T-helper 1 cell (primary cell): ENCODE measurements at places on chromosomes 12 and 14.

DNA sequence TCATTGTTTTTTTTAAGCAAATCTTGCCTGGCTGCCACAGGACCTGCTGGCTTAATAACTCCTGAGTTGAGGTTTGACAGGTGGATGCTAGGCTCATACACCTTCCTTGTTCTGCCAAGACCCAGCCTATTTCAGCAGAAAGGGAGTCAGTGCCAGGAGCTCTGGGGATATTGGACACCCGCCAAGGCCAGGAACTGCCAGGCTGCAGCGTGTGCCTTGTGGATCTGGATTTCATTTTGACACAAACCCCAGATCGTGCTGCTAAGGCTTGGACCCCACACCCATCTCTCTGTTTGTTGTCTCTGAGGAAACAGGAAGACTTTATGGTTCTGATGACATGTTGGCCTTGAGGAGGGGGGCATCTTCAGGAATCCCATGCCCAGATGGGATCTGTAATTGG is 44.4 kb upstream of the PRIMA1 start:
- DNase-seq = no peak

DNA sequence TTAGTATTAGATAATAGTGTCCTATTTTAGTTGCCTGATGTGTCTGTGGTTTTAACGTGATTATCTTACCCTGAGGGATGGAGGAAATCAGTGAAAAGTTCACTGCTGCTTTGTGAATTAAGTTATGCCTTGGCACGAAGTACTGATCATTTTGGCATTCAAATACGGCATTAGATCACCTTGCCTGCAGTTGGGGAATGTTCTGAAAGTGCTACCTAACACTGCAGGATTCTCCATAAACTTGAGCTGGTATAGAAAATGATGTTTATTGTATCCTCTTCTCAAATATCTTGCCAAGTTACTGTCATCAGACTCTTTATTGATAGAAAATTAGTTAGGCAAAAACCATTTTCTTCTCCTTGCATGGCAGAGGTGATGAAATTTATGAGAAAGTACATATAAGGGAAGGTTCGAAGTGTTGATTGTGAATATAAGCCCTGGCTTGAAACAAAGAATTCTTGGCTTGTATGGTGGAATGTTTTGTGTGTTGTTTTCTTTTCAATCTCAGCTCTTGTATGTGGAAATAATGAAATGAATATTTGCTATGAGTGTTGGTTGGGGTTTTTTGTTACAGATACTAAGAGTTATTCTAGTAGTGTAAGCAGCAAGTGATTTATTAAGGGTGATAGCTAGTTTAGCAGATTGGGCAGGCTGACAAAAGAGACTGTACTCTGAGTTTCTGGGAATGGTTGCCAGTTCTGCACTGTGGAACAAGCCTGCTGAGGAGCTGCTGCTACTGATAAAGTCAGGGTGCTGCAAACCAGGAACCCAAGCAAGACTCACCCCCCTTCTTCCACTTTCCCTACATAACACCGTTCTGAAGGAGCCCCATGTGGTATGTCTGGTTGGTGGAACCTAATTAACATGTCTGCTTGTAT is 448.3 kb downstream of the PCNX1 start:
- DNase-seq = no peak

- DNase-seq = no peak
These were observed 103.9 kb upstream of the MYL2 start for GRCh38 chr12:111024205-111024801.

- DNase-seq = no peak
These were observed 144.0 kb upstream of the TMPO start for GRCh38 chr12:98371419-98371818.

DNA sequence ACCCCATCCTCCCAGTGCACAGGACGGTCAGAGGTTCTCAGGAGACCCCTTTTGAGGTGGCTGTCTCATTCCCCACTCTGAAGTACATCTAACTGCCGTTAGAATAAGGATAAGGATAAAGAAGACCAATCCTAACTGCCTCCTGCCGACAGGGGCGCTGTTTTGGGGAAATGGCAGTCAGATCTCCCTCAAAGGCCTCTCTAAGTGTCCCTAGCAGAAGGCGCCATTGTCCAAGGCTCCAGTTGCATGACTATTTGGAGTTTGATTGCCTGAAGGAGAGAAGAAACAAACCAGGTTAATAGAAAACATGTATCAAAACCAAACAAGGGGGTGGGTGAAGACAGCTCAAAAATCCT is 29.1 kb upstream of the KLRB1 start:
- DNase-seq = no peak

- DNase-seq = no peak
These were observed 17.9 kb upstream of the RND1 start for GRCh38 chr12:48883305-48884161.

- DNase-seq = no peak
These were observed 987.5 kb upstream of the SEL1L start for GRCh38 chr14:82521191-82521590.

DNA sequence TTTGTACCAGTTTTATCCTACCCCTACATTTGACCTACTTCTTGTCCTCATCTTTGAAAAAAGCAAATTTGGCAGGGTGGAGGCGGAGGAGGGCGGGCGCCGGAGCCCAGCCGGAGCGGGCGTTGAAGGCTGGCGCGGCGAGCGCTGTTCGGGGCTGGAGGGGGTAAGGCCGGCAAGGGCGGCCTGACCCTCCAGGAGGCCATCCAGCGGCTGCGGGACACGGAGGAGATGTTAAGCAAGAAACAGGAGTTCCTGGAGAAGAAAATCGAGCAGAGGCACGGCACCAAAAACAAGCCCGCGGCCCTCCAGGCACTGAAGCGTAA is 27.2 kb downstream of the FBXO34 start:
- no peak for DNase-seq

DNA sequence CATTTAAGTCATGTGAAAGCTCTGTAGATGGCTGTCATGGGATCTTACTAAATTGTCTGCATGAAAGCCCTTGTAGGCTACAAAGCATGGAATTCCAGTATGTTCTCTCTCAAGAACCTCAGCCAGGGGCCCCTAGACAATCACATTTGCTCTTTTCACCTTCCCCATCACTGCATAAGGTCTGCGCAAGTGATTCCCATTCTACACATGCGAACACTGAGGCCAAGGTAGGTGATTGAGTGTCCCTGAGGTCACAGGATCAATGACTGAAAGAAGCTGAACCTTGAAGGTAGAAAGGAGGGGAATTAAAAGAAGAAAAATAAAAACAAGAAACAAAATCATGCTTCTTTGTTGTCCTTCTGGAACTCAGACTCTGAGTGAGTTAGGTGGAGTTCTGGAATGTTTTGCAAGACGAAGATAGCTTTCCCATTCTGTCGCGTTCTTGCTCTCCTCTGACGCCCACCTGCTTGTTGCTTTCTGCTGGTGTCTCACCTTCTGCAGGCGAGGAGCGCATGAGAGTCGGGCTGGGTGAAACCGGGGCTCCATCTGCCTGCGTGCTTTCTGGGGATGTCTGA is 79.9 kb downstream of the SPRING1 start:
- DNase-seq = no peak

GRCh38 chr12:74365178-74365964 is 172.3 kb upstream of the ATXN7L3B start:
- no peak for DNase-seq

GRCh38 chr12:65923228-65923627 is 98.9 kb downstream of the HMGA2 start:
- no peak for DNase-seq

DNA sequence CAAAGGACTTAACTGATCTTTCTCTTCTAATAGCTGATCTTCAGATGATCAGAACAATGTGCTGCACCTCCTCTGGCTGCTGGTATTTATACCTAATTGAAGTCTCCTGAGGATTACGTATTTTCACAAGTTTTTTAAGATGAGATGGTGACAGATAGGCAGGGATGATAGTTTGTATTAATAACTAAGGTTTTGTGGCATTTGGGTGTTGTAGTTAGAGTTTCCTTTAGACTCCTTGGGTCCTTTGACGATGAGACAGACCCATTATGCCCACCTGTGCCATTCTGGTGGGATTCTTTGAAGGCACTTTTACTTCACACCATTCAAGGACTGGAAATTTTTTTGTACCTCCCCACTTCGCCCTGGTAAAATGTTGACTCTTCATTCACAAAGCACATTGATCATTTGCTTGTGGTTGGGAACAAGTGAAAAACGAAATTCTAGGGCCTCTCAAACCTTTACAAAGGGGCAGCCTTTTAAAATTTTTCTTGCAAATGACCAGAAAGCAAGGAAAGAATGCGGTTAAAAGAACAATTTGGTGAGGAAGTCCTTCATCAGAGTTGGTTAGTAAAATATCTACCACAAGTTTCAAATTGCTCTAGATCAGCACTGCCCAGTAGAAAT is at the start of gene IFNG:
IFNG (minus strand) TSS at position 60 of the 624 bp plus-strand sequence. CDS start 125 bp downstream, outside the sequence.
- peak; percentile 20 for DNase-seq

DNA sequence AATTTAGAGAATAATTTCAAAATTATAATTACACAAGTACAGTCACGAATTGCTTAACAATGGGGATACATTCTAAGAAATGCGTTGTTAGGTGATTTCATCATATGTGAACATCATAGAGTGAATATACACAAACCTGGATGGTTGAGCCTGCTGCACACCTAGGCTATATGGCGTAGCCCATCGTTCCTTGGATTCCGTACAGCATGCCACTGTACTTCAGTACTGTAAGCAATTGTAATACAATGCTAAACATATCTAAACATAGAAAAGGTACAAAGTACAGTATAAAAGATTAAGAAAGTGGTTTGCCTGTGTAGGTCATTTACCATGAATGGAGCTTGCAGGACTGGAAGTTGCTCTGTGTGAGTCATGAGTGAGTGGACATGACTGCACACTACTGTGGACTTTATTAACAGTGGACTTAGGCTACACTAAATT is 286.2 kb downstream of the CACNA1C start:
- DNase-seq = no peak

DNA sequence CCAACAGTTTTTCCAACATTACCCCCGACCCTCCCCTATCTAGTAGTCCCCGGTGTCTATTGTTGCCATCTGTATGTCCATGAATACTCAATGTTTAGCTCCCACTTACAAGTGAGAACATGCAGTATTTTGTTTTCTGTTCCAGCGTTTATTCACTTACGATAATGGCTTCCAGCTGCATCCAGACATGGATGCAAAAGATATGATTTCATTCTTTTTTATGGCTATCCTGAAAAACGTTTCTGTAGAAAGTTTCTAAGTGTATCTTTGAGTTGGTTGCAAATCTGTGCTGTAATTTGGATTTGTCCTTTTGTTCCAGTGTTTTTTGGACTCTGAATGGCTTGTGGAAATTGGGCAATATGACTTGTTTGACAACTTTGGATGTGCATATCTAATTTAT is 11.7 kb downstream of the SP1 start:
- no peak for DNase-seq

DNA sequence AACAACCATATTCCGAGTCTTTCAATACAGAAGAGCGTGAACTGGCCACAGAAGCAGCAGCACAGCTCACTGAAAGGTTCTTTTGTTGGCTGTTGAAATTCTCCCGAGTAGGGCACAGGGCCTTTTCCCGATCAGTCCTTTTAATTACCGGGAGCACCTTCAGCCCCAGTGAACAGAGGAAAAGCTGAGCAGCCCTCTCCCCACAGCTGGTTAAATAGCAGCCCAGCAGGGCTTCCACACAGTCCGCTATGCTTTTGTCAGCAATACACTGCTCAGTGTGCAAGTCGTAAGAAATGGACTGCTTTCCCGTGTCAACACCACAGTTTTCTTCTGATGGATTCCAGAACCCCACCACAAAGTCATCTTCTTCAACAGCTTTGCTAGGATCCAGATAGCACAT is 61.3 kb downstream of the DICER1 start:
- no peak for DNase-seq

- DNase-seq = no peak
These were observed 203.7 kb downstream of the ETV6 start for GRCh38 chr12:11853126-11853525.

DNA sequence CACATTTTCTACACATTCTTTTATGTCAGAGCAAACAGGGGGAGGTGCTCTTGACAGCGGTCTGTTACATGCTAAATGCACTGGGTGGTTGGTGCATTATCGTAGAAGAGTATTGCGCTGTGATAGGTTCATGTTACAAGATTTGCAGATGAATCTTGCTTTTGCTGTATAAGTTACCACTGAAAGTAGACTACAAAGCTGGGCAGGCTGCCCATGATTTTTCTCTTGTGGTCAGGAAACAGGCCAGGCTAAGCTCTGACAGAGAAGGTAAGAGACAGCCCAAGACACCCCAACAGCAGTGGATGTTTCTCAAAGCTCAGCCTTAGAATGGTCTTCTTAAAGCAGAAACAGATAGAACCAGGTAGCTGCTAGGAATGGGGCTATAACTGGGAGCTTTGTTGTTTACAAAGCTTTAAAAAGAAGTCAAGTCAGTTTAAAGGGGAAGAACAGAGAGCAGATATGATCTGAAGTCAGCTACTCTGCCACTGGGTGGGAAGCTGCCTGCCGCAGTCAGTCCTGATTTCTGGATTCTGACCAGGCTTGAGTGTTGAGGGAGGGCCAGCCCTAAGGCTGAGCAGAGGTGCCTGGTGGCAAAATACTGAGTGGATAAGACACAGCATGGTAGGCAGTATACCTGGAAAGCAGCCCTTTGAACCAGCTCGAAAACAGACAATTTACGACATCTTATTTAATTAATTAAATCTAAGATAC is 9.4 kb downstream of the KCNA1 start:
- no peak for DNase-seq

- no peak for DNase-seq
These were observed 3.5 kb downstream of the RSRC2 start for GRCh38 chr12:122523280-122523679.

- DNase-seq = no peak
These were observed 45.8 kb upstream of the TMED10 start for GRCh38 chr14:75222208-75222701.

DNA sequence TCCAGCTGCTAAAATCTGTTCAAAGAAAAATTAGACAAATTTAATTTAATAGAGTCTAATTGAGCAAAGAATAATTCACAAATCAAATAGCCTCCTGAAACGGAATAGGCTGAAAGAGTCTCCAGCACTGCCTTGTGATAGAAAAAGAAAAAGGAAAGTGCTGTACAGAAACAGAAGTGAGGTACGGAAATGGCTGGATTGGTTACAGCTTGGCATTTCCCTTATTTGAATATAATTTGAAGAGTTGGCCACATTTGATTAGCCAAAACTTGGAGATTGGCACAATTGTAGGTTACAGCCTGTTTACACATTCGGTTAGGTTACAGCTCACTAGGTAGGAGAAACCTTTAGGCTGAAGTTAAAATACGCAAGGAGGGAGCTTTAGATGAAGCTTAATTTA is 24.8 kb upstream of the PCED1B start:
- no peak for DNase-seq

- peak; percentile 32 for DNase-seq
These were observed 188.5 kb downstream of the ALX1 start for GRCh38 chr12:85468356-85469157.

- DNase-seq = no peak
These were observed 4.0 kb downstream of the ASCL4 start for GRCh38 chr12:107778383-107779025.

DNA sequence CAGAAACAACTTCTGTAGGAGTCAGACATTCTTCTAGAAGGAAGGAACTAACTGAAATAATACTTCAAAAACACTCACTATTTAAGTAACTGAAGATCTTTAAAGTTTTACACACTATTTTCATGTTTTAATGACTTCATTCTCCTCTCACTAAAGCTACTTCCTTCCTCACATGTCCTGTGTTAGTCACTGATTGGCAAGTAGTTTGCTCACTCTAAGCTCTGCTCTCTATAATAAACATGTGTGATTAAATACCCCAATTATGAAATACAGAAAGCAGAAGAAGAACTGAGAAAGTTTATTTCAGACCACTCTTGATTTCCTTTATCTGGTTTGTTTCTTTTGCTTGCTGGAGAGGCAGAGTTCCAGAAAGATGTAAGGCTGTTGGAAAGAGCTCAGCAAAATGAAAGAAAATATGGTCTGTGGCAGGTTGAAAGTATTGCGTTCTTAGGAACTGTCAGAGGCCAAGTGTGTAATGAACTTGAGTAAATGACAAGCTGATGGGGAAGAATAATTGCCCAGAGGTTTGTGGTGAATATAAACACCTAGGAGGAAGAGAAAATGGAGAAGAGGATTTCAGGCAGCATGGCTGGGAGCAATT is 522.0 kb upstream of the SEL1L start:
- no peak for DNase-seq
